ENCODE measurements at places on chromosomes 16 and 17.

DNA sequence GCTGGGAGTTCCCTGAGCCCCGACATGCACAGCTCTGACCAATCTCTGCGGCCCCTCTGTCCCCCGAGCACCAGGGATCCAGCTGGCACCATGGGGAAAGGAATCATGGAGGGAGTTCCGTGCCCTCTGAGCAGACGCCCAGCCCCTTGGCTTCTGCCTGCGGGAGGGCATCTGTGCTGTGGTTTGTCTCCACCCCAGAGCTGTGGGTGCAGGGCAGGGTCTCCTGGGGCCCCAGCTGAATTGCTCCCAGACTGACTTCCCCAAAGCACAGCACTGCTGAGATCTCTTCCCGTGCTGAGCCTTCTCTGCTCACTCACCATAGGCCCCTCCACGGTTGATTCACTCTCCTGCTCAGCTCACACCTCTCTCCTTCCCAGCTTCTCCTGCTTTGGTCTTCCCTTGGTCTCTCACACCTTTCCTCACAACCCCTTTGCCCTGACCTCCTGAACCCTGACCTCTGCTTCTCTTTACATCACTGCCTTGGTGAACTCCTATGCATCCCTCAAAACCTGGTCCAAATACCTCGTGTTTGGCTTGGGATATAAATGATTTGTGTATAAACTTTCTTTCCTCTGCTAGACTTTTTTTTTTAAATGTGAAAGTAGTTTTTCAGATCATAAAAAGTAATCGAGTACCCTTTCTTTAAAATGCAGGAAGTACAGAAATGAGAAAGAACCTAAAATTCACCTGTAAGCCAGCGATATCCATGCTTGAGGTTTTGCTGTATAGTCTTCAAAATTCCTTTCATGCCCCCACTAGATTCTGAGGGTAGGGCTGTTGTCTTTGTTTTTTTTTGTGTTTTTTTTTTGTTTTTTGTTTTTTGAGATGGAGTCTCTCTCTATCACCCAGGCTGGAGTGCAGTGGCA, 265.3 kb downstream of the SEC14L1 start:
- no peak for ATAC-seq

- ATAC-seq = no peak
Measured at GRCh38 chr17:76378548-76379274, 5.7 kb upstream of the SPHK1 start.

- ATAC-seq = no peak
Measured at GRCh38 chr17:51046514-51047384, 73.9 kb downstream of the SPAG9 start.

GRCh38 chr16:20744922-20745440, 3.4 kb upstream of the THUMPD1 start:
- ATAC-seq = no peak

GRCh38 chr16:11498683-11499082, 88.0 kb downstream of the LITAF start:
- ATAC-seq = no peak

- ATAC-seq = peak; percentile 39
Measured at GRCh38 chr17:46122486-46122871, 70.8 kb downstream of the KANSL1 start.

- ATAC-seq = no peak
Measured at GRCh38 chr17:73684183-73684582, 39.9 kb upstream of the SDK2 start.

DNA sequence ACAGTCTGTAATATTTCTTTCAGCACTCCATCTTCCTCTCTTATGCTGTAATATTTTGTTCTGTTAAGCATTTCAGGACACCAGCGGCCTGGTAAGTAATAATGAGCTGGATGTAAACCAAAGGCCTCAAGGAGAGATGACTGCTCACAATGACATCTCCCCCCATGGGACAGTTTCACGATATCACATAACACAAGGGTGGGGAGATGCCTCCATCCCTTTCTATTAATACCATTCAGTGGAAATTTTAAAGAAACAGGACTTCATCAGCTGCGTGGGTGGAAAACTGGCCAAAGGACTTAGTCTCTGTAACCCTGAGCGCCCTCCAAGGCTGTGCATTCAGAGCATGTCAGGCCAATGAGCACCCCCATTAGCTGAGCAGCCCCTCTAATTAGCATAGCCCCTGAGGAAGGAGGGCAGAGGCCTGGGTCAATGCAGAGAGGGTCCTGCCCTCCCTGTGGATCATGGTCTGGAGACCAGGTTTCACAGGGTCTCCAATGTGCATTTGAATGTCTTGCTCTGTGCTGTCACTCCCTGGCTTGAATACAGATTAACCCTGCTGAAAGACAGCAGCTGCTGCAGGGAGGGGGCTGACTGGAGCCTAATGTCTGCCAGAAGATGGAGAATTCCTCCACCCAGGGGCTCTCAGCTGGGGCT, 156.4 kb downstream of the HS3ST2 start:
- ATAC-seq = no peak

- no peak for ATAC-seq
Measured at GRCh38 chr16:63005356-63005755, 969.1 kb upstream of the CDH8 start.

DNA sequence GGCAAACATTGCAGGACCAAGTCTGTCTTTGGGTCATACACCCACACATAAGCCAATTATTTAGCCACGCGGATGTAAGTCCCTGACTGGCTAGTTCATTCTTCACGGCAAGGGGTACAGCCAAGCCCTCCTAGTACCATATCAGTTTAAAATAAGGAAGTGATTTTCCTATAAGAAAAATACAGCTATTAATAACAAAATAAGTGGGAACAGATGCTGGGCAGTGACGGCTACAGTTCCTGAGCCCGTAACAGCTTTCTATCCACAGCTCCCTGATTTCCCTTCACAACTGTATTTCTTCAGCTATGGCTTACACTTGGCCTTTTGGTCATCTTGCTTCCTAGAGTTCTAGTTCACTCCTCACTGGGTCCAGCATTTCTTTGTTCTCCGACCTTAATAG, 542.4 kb upstream of the C16orf82 start:
- ATAC-seq = no peak

- ATAC-seq = no peak
Measured at GRCh38 chr17:45784741-45785479, 790 bp downstream of the CRHR1 start.

All from activated CD4-positive, CD25-positive, alpha-beta regulatory T cell treated with anti-CD3 and anti-CD28 coated beads, Interleukin-2, amount 50 U/mL, for 24 hours (primary cell).